ENCODE measurements at places on chromosomes 6 and 20.

DNA sequence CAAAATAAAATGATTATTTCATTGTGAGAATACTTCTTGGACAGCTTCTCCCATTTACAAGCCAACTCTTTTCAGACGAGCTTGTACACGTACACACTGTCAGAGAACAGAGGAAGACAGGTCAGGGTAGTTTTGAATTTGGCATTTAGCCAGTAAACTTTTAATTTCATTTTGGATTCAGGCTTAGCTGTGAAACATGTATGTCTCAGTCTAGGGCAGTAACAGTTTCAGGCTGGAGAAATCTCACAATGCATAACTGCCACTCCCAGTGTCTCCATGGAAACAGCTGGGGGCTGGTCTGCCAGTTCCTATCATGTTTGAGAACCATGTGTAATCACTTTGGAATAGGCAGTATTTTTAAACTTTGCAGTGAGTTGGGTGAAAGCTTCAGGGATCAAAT lies 22.0 kb upstream of the QKI start:
- no peak for DNase-seq

DNA sequence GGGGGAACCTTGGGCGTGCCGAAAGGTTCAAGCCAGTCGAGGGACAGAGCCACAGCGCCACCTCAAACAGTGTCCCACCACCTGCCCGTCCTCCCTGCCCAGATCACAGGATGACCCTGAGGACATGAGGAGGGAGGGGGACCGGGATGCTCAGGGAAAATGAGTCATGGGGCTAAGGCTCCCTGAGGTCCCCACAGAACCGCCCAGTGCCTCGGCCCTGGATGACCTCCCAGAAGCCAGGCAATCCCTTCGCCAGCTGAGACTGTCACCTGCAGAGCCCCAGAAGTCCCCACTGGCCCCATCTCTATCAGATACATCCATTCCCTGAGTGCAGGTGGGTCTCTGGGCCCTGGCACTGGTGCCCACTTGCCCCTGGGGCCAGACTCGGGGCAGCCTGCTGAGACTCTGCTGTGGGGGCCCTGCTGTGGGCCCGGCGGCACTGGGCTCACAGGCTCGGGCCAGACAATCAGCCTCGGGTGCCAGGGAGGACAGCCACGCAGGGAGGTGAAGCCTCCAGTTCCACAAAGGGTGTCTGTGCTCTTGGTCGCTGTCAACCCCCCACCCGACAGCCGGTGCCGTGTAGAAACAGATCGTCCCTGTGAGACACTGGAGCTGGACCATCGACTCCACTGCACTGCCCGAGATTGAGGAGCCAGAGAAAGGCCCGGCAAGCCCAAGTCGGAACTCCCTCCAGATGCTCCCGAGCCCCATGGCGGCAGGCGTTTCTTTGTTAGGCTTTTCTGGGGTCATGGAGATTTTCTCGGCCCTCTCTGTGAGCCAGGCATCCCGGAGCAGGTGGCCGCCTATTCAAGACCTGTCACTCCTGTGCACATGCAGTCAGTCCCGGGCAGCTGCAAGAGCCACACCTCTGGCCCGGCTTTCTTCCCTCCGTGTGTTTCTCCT lies 26.1 kb downstream of the PXDC1 start:
- DNase-seq, result no peak

DNA sequence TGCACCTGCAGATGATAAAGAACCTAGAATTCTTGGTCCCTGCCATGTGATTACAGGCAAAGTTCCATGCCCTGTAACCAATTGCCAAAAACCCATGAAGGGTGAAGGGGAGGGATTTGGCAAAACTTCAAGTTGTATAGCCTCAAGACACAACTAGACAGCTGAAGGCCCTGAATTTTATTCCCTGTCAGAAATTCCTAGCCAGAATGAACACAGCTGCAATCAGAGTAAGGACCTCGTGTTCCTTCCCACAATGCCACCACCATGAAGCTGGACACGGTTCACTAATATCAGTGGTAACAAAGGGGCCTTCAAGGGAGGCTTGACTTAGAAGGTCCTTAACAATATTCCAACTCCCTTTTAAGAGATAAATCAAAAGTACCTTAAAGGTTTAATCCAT lies 22.5 kb upstream of the IRAK1BP1 start:
- DNase-seq, result no peak

GRCh38 chr6:107075951-107076381 lies 39.3 kb downstream of the BEND3 start:
- DNase-seq, result no peak

DNA sequence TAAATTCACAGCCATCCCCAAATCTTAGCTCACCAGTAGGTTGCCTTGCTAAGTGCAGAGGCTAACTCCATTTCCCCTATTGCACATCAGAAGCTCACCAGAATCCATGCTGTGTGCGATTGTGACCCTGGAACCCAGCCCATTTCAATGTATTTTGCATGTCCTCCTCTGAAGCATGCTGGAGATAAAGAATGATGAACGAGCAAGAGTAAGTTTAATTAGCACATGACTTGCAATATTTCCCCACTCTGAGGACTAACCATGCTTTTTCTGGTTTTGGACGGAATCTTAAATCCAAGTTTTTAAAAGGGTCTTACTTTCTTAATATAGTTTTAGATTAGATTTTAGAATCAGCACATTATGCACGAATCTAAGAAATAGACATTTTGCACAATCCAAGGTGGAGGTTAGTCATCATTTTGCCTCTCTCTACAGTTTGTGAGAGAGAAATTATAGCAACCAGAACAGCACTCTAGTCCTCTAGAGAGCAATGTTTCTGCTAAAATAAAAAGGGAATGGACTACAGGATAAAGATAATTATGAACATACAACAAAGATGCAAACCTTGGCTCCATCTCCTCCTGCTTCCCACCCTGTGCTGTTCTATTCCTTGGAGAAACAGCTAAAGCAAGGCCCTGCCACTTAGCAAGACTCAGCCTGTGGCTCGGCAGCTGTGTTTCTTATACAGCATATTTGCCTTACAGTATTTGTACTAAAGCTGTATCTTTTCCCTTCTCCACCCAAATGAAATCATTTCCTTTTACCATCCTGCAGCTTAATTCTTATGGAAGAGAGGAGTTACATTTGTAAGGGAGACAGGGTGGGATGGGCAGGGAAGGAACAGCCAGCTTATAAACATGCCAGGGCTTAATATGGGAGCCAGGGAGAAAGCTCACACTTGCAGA lies 24.9 kb upstream of the LAMA4 start:
- no peak for DNase-seq

GRCh38 chr20:9995510-9996272 lies 39.1 kb upstream of the ANKEF1 start:
- DNase-seq, result no peak

- DNase-seq, result no peak
These were observed 22.2 kb upstream of the PHACTR3 start for GRCh38 chr20:59581993-59582679.

- DNase-seq, result no peak
These were observed 147.7 kb downstream of the PRL start for GRCh38 chr6:22149096-22149495.

- DNase-seq, result no peak
These were observed 1.3 kb downstream of the C20orf144 start for GRCh38 chr20:33663161-33664084.

DNA sequence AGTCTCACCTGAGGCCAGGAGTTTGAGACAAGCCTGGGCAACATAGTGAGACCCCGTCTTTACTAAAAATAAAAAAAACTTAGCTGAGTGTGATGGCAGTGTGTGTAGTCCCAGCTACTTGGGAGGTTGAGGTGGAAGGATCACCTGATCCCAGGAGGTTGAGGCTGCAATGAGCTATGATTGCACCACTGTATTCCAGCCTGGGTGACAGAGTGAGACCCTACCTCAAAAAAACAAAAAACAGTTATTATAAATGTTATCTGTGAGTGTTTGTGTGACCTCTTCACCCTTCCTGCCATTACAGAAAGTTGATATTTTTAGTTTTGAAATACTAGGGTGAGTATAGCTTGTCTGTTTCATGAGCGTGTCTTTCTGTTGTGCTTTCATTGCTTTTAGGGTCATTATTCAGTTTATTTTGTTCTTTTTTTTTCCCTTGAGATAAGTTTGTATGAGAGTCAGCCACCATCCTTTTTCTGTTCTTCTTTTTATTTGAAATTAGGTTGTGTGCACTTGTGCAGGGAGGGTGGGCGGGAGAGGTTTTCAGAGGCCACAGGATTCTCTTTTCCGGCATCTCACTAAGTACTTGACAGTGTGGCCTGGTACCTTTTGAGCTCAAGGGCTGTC lies 26.2 kb downstream of the CDYL start:
- no peak for DNase-seq

- DNase-seq, result no peak
These were observed 37.4 kb downstream of the TOMM6 start for GRCh38 chr6:41824571-41825569.

All from cerebellar nuclear complex (tissue), 1 donor.